AG08396 (cell line): ENCODE measurements at places on chromosomes 4 and X.

GRCh38 chrX:130631011-130631410, 229.2 kb downstream of the RBMX2 start:
- DNase-seq, result no peak

- no peak for DNase-seq
These were observed 65.5 kb downstream of the SPATA18 start for GRCh38 chr4:52116641-52117040.

- DNase-seq, result no peak
These were observed 142.4 kb upstream of the CPXCR1 start for GRCh38 chrX:88604433-88605221.

GRCh38 chr4:138734746-138735145, 280.8 kb upstream of the NOCT start:
- peak; percentile 35 for DNase-seq

DNA sequence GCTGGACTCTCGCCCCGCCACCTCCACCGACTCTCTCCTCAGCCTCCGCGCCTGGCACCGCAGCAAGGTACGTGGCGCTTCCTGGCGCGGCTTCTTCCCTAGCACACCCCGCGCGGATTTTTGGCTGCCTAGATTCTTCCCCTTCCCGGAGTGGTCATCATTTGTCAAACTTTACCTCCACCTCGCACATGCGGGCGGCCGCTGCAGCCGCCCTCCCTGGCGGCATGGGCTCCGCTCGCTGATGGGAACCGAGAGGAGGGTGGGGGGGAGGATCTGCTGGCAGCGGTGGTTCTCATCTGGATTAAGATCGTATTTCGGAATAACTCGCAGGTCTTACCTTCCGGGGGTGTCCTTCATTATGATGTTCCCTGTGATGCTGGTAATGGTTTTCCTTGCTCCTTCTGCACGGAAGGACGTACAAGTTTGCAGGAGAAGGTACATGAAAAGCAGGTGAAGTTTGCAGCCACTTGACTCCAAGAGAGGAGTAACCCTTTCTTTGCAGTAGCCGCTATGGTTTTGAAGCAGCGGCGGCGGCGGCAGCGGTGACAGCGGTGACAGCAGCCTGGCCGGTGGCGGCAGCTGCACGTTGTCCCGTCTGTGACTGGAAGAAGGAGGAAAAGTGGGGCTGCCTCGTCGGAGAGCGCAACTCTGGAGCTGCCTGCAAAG, 2183.9 kb upstream of the TENM3 start:
- peak; percentile 2 for DNase-seq

DNA sequence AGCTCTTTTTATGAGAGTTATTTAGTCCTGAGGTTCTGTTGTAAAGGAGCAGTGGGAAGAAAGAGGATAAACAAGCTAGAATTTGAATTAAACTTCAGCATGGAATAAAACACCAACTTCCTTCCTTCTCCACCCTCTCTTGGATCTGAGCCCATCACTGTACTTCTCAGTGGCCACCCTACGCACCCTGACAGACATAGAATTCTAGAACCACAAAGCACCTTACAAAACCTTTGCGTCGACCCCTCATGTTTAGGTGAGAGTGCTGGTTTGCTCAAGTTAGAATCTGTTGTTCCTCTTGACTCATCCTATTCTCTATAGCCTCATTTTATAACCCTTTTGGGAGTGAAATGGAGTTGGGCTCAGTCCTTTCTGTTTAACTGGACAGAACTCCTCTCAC, 84.6 kb upstream of the RPL34 start:
- no peak for DNase-seq
